ENCODE measurements at places on chromosomes 4 and X.

DNA sequence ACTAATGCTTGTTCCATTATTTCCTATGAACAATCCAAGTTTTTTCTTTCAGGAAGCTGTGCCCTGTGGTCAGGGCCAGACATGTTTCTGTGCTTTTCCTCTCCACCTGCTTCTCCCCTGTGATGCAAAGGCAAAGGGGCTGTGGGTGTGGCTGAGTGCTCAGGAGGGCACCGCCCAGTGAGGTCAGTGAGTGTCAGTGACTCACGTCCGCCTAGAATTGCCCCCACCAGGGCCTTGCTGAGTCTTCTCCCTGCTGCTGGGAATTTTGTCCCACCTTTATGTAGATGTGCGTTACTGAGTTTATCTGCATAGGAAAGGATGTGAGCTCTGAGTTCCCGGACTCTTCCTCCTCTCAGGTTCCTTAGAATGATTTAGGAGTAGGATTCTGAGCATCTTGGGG is 283.2 kb downstream of the DCHS2 start:
- DNase-seq: no peak

DNA sequence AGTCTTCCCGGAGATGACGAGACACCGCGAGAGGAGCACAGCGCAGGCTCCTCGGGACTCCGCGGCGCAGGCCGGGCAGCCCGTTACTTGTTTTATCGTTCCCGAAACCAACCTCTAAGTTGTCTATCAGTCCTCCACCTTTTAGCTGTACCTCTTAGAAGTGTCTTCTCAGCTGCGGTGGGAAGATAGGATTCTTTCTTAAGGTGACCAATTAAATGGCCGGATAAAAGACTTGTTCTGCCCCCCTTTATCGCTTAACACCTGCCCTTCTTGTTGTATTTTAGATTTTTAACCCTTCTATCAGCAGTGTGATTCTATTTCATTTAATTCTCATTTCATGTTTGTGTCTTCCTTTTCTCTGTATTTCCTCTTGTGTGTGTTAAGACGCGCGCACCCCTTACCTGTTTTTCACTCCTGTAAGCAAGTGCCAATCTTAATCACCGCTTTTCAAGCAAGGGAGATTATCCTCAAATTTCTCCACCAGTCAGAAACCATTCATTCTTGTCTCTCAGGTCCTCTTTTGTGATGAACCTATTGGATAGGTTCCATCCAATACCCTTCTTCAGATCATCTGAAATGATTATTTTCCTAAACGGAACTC is at the start of gene SLC9B2:
Gene SLC9B2 (minus strand): TSS at position 15 of the 601 bp plus-strand sequence. CDS start 9,211 bp downstream, outside the sequence.
- DNase-seq: no peak

GRCh38 chrX:44043496-44043895 is 70.3 kb upstream of the NDP start:
- DNase-seq: no peak

GRCh38 chr4:8506373-8507195 is 66.0 kb downstream of the TRMT44 start:
- DNase-seq: no peak

DNA sequence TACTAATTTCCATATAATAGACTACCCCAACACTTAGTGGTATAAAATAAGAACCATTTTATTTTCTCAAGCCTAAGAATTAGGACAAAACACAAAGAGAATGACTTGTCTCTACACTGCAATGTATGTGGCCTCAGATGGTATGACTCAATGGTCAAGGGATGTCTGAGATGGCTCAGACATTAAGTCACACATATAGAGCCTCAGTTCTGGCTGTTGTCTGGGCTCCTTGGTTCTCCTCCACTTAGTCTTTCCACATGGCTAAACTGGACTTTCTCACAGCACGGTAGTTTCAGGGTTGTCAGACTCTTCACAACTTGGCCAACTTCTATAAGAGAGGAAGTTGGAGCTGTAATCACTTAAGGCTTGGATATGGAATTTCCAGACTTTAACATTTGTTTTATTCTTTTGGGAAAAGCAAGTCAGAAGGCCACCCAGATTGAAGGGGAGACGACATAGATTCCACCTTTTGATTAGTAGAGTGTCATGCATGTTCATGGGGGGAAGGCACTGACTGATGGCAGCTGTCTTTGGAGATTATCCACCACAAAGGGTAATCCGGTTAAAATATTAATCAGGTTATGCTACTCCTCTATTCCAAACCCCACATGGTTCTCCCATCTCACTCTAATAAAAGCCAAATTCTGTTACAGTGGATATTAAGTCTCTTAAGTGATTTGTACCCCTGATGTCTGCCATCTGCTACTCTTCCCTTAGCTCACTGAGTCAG is 9.4 kb downstream of the IL15 start:
- no peak for DNase-seq

GRCh38 chr4:107721436-107722100 is 1.5 kb upstream of the PAPSS1 start:
- DNase-seq: no peak

DNA sequence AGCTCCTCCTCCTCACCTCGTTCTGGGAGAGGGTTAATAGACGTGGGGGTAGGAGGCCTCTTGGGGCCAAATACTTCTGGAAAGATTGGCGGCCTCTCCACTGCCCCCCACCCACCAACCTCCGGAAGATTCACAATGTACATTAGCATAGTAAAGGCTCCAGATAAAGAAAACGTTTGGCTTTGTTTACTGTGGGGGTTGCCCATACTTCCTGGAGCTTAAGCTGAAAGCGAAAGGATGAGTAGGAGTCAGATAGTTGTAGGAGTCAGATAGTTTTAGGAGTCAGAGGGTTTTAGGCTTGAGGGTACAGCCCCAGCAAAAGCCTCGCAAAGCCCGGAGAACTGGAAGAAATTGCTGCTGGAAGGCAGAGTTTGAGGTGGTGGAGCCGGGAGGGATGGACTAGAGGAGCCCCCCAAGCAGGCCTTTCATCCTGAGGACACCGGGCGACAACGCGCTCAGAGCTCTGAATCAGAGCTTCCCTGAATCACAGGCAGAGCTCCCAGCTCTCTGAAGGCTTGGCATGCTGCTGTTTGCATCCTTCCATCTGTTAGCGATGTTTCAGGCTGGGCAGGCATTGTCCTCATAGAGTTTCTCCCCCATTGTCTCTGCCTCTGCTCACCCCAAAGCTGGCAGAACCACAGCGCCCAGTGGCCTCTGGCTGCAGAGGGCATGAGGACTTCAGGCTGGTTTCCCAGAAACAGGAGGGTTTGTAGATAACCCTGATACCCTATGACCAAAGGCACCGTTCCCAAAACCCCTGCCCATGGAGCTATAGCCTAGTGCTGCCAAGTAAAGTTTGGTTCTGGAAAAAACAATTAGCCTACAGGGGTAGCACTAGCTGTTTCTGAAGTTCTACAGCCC is 280.7 kb downstream of the BCOR start:
- DNase-seq: no peak

DNA sequence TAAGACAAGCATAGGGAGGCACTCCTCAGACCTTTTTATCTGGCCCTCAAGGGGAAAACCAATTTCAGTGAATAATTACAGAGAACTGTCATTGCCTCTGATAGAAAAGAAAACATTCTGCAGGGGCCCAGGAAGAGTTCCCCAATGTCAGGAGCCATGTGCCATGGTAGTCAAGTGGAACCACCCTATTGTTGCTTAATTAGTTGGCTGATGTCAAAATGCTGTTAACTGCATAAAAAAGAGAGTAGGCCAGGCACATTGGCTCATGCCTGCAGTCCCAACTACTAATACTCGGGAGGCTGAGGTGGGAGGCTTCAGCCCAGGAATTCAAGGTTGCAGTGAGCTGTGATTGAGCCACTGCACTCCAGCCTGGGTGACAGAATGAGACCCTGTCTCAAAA is 28.6 kb upstream of the OGT start:
- DNase-seq: no peak

DNA sequence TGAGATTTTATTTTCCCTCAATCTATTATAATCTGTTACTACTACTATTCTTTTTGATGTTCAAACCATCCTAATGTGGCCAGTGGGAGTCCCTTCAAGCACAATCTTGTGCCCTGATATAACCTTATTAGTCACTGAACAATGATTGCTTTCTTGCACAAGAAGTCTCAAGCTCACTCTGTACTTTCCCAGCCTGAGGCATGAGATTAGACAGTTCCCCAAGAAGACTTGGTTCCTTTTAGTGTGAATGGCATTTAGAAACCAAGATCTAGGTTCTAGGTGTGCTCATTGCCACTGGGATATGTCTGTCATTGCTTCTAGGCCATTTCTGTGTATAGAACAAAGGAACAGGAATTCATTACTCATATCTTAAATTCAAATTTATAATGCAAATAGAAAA is 28.0 kb upstream of the RBM41 start:
- no peak for DNase-seq

GRCh38 chr4:2284934-2285612 is 23.2 kb upstream of the MXD4 start:
- no peak for DNase-seq

DNA sequence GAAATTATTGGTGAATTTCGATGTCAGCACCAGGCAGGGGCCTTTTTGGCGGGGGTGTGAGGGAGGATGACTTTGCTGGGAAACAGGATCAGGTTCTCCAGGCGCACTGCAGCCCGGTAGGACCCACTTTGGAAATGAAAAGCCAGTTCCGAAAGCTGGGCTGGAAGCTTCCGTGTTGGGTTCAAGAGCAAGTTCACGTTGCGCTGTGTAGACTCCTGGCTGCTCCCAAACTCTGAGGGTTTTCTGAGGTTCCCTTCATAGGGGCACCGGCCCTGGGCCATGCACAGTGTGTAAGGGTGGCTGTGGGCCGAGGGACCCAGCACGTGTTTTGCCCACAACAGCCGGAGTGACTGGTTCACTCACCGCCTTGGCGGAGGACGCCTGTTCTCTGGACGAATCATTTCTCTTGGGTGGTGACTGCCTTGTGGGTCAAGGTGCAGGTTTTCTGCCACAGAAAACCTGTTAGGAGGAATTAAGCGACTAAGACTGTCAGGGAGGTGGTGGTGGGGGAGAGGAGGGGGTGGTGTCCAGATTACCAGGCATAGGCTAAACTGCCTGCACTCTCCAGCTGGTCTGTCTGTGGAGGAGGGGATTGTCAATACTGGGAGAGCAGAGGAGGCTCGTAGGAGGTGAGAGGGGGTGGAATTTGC is 8.0 kb downstream of the SHOX start:
- DNase-seq: no peak

- DNase-seq: no peak
Observed at GRCh38 chrX:20433388-20433775, 166.7 kb upstream of the RPS6KA3 start.

DNA sequence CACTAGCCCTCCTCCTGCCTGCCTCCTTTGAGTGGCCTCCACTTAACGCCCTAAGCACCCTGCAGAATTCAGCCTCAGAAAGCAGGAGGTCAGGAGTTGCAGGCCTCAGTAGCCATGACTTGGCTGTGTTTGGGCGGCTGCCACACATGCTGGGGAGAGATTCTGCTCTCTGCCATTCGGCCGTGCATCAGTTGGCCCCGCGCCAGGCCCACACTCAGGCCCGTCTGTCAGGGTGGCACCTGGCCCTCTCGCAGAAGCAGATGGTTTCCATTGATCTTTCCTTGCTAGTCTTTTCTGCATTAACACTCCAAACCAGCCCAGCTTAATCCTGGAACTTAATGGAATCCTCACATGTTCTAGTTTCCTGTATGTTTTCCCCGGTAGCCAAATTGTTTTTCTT is 30.7 kb upstream of the ATP6AP2 start:
- DNase-seq: peak; percentile 84

DNA sequence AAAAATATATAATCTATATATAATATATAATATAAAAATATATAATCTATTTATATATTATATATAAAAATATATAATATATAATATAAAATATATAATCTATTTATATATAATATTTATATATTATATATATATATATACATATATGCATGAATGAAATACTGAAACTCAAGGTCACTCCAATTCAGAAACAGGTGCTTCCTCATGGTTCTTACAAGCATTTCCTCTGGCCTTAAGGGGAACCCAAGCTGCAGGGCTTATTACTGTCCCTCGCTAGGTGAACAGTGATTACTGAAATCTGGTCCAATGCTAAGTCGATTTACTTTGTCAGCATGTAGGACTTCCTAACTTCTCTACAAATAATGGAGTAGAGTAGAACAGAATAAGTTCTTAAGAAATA is 174.3 kb downstream of the GPM6A start:
- DNase-seq: no peak

DNA sequence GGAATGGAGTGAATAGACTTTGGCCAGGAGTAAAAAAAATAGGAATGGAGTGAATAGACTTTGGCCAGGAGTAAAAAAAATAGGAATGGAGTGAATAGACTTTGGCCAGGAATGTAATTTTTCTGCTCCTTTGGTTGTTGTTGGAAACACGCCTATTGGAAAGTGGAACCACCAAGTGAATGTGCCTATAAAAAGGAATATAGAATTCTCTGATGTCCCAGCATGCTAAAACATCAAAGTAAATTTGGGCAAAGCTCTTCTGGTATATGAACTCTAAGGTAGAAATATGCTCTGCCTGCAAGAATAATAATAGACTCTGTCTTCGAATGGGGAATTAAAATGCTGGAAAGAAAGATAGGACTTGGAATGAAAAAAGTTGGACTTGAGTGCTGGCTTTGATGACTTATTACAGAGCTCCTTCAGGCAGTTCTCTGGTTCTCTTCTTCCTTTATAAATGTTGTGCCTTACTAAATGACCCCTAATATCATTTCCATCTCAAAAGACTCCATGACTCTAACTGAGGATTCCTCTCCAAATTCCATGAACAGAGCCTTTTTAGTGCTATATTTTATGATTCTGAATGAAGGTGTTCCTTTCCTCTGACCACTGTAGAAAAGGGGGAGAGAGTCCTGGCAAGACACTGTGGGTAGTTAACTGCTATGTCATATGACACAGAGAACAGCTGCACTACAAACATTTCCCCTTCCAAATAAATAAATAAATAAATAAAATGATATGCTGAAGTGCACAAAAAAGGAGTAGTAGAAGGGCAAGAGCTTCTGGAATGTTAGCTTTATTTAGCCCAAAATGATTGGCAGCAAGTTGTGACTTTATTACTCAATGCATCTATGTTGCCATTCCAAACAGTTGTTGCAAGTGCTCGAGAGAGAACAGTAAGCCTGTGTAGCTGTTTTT is 13.5 kb upstream of the GBA3 start:
- DNase-seq: no peak

DNA sequence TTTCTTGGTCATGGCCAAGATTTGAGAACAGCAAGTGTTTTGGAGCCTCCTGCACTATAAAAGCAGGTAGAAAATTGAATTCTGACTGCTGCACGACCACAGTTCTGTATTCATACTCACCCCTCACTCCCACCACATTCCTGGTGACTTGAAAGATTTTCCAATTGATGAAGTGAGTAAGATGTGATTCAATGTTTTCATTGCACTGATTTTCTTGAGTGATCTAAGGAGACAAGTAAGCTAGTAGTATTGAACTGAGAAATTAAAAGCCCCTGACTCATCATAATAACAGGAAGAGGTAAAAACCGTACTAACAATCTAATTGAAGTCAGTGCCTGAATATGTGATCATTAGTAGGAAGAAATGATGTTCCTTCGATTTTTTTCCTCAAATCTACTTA is 6.1 kb upstream of the SEC24D start:
- DNase-seq: no peak

GRCh38 chr4:82287720-82288119 is 86.1 kb downstream of the HNRNPD start:
- no peak for DNase-seq

DNA sequence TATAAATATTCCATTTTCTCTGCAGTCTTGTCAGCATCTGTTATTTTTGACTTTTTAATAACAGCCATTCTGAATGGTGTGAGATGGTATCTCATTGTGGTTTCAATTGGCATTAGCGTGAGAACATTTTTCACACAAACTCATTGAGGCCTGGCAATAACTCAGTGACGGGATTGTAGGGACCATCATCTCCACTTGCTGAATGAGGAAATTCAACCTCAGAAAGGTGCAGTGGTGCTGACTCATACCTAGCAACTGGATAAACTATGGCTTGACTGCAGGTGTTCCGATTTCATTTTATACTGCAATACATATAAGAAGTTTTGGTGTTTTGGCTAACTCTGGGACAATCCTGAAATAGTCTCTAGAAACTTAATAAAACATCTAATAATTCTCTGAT is 88.3 kb upstream of the DDIT4L start:
- no peak for DNase-seq
